ENCODE measurements at places on chromosomes 12 and 14. TPM values are rescaled to one million over a fixed set of nuclear protein-coding genes. Genes with fewer than 3 reads are reported as not detected.

- no peak for DNase-seq
These were observed 69.9 kb downstream of the WIF1 start for GRCh38 chr12:65051218-65051617.

DNA sequence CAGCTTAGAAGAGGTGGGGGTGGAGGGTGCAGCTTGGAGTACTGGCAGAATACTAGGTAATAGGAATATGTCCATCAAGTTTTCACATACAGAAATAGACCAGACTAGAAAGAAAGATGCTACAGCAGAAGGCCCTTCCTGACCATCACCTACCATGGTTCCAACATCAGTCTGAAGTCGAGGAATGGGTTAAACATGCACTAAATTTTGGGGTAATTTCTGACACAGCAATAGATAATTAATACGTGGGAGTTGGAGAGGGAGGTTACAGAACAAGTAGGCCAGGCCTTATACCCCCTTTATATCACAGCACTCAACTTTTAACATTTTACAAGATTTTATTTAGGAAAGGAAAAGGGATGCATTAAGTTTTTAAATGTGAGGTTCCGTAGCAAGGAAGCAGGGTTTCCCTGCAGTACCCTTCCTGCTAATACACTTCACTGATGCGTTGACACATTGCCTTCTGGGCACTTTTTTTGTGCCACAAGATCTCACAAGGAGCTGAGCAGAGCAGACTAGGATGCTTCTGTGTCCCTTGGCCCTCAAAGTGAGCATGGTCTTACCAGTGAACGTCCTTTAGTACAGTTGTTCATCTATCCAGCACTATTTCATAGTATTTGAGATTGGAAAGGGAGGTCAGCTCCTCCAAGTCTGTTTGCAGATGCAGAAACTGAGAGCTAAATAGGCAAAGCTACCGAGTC is 50.8 kb downstream of the EID3 start:
- DNase-seq, result no peak

- peak; percentile 67 for DNase-seq
These were observed 18.5 kb downstream of the COL2A1 start for GRCh38 chr12:47985596-47986290.

GRCh38 chr12:93205361-93205760 is 172.4 kb upstream of the NUDT4 start:
- DNase-seq, result no peak

- DNase-seq, result peak; percentile 61
These were observed 80.3 kb downstream of the PAPOLA start for GRCh38 chr14:96582411-96582961.

Gene NKX2-1
- not detected for total RNA-seq

Gene DEGS2
- 0.56 TPM for total RNA-seq

- no peak for DNase-seq
These were observed 15.2 kb downstream of the PDE6H start for GRCh38 chr12:14988035-14988434.

DNA sequence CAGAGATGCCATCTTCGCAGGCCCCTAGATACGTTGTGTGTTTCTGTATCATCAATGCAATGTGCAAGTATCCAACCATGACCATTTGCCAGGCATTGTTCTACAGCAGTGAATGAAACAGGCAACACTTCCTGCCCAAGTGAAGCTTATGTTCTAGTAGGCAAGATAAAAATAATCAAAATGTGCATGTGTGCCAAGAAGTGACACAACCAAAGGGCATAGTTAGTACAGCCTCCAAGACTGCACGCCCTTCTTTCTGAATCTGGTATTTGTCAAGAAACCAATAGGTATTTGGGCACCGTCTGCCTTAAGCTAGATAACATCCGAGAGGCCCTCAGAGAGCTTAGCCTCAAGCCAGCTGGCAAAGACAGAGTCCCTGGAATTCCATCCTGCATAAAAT is 152.0 kb downstream of the TMEM132C start:
- DNase-seq, result no peak

GRCh38 chr12:124273630-124274029 is 21.3 kb upstream of the RFLNA start:
- DNase-seq, result no peak

DNA sequence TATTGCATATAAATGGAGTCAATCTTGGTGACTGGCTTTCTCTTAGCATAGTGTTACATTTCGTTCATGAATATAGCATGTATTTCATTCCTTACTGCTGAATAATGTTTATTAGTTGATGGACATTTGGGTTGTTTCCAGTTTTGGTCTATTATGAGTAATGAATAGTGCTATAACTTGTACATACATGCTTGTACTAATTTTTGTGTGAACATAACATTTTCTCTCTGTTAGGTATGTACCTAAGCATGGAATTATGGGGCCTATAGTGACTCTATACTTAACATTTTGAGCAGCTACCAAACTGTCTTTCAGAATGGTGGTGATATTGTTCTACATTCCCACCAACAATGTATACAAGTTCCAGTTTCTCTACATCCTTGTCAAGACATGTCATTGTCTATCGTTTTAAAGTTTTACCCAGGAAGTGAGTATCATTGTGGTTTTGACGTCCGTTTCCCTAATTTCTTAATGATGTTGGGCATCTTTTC is 23.1 kb downstream of the ATP2A2 start:
- DNase-seq, result no peak

DNA sequence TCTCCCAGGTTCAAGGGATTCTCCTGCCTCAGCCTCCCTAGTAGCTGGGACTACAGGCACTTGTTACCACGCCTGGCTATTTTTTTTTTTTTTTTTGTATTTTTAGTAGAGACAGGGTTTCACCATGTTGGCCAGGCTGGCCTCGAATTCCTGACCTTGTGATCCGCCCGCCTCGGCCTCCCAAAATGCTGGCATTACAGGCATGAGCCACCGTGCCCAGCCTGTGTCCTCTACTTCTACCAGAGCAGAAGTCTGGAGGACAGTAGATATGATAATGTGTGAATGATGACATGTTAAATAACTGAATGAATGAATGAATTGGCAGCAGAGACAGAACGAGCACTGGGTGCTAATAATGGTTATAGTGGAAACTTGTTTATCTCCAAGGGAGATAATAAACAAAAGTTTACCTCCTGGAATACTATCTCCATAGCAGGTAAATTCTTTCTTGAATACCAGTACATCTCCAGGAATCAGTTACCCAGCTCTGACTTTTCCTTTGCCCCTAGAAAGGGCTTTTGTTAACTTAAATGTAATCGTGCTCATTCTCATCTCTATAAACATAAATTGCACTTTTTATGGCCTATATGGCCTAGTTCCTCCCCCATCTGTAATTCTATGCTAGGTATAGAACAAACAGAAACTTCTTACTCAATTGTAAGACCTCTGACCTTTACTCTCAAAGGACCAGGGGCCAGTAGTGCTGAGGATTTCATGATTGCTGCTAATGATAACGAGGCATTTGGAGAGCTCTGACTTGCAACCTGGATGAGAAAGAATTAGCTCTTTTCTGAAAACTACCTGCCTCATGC is 7.2 kb upstream of the LGALS3 start:
- no peak for DNase-seq

GRCh38 chr12:80498059-80498728 is 54.2 kb downstream of the PTPRQ start:
- no peak for DNase-seq

All from spleen (tissue), 13 donors.